ENCODE measurements at places on chromosomes 5 and 9.

DNA sequence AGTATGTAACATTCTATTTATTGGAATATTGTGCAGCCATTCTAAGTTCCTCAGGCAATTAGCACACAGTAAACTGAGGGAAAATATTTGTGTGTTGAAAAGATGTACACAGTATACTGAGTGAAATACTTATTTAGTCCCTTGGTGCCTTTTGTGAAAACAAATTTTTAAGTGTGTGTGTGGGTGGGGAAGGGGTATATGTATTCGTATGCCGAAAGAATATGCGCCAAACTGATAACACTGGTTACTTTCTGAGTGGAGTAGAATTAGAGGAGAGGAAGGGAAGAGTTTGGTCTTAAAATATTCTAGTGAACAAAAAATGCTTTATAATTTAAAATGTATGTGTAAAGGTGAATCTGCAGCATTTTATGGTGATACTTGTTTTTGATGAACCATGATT, 3.1 kb downstream of the DCP2 start:
- no peak for DNase-seq

- DNase-seq = no peak
These were observed 44.2 kb downstream of the KIAA1958 start for GRCh38 chr9:112530751-112531205.

DNA sequence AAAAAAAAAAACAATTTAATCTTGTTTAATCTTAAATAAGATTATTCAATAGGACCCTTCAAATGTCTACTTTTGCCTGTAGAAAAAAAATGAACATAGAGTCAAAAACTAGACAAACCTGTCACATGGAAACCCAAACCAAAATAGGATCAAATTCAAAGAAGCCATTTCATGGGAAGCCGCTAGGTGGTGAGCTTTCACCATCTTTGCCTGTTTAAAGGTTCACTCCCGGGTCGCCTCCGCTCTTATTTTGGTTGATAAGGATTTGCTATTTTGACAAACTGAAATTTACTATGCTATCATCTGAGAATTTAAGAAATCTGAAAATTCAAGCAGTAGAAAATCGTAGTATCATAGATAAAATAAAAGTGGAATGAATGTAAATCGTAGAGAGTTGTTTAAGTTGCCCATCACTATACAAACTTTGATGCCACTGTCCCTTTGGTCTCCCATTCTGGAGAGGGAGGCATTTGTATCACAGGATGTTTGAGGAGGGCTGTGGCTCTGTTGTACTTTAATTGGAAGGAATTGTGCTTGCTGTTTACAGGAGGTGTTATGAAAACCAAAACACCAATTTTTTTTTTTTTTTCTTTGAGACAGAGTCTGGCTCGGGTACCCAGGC, 43.5 kb upstream of the DNAH5 start:
- DNase-seq = peak; percentile 39

DNA sequence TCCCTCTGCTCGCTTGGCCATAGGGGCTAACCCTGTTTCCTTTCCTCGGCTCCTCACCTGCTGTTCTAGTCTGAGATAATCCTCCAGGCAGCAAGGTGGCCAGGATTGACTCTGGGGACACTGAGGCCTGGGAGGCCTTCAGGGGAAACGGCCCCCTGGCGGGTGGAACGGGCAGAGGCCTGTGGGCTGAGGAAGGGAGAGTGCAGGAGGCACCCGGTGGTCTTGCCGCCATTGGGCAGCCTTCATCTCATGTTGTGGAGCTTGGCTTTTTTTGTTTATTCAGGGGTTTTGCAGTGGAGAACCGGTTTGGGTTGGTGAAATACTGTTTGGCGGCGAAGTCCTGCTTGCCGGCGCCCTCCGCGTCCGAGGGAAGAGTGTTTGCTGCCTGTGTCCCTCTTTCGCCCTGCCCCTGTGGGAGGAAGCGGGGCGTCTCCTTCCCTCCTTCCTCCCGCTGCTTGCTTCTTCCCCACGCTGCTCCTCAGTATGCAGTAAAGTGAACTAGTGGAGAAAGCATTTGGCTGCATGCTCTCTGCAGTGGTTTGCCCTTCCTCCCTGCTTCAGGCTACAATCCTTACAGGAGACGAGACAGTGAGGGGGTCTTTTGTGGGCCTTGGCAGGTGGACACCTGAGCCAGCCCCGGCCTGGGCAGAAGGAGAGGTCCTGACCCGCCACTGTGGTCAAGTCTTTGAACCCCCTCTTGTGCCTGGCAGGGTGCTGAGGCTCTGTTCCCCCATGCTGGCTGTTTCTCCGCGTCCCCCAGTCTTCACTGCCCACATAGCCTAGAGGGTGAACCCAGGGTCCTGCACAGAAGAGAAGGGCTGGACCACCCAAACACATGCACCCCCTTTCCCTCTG, 30.8 kb upstream of the PRDM12 start:
- DNase-seq = no peak

DNA sequence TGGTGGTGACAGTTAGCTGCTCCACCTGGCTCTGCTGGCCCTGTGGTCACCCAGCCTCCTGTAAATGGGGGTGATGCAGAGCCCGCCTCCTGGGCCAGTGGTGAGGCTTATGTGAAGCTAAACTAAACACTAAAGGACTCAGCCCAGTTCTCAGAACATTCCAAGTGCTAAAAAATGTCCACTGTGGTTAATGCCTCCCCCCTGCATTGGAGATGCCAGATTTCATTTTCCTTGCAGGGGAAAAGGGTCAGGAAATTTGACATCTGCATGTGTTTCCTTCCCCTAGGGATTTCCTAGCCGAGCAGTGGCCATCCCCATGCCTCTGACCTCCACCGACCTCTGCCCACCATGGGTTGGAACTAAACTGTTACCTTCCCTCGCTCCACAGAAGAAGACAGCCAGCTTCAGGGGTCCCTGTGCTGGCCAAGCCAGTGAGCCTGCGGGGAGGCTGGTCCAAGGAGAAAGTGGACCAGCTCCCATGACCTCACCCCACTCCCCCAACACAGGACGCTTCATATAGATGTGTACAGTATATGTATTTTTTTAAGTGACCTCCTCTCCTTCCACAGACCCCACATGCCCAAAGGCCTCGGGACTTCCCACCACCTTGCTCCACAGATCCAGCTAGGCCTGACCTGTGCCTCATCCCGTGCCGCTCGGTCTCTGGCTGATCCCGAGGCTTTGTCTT, 13.0 kb downstream of the CD74 start:
- no peak for DNase-seq

DNA sequence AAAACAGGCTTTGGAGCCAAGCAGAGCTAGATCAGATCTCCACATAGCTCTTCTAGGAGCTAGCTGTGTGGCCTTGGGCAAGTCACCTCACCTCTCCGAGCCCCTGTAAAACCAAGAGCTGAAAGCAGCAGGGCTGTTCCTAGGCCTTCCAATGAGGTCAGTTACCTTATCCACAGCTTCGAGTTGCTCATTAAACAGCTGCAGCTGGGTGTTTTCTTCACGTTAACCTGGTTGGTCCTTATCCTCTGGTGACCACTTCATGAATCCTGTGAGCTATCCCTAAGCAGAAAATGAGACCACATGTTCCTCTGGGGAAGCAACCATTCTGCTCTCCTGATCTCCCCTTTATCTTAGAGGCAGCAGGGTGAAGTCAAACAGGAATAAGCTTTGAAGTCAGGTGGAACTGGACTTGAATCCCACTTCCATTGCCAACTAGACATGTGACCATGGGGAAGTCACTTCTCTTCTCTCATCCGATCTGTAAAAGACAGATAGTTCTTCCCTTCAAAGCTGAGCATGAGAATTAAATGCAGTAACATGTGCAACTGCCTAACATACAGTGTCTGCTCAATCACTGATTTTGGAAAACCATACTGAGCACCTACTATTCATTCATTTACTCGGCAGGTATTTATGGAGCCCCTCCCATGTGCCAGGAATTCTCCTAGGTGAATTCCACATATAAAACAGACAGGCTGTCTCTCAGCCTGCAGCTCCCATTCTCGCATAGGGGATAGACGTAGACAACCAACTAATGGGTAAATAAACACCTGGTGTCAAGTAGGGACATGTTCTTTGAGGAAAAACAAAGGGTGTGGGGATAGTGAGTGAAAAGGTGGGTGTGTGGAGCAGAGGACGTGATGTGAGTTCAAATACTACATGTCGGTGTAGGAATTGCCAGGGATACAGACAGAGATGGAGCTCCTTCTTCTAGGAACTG, 111.7 kb upstream of the BOD1 start:
- DNase-seq = no peak

GRCh38 chr9:123073441-123073840, 40.0 kb downstream of the GPR21 start:
- DNase-seq = no peak

- no peak for DNase-seq
These were observed 2.0 kb downstream of the SEMA6A start for GRCh38 chr5:116572350-116573278.

GRCh38 chr5:134439210-134439654, 27.6 kb upstream of the CDKN2AIPNL start:
- DNase-seq = peak; percentile 13

Data from NCI-H774 (cell line).